ENCODE measurements at places on chromosomes 12 and 14.

GRCh38 chr12:80580254-80580653 is 127.2 kb upstream of the MYF6 start:
- no peak for DNase-seq

DNA sequence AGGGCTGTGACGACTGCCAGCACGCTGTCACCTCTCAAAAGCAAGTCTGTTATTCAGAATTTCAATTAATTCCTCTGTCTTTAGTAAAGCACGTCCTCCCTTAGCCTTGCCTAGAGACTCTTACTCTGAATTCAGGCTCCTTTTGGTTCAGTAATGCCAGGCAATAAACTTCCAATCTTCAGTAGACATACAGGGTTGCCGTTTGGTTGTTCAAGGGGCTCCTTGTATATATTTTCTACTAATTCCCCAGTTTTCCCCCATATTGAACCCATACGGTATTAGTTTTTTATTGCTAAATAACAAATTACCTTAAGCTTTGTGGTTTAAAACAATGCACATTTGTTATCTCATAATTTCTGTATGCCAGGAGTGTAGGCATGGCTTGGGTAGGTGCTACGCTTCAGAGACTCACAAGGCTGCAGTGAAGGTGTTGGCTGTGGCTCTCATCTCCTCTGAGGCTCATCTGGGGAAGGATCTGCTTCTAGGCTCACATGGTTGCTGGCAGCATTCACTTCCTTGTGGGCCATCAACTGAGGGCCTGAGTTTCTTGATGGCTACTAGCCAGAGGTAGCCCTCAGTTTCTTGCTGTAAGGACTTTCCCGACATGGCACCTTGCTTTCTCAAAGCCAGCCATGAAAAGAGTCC is 7.3 kb upstream of the CLECL1 start:
- DNase-seq = no peak

GRCh38 chr12:98022961-98023360 is 492.4 kb upstream of the TMPO start:
- no peak for DNase-seq

- no peak for DNase-seq
Measured at GRCh38 chr14:105247715-105248367, 492 bp upstream of the BTBD6 start.

- DNase-seq = no peak
Measured at GRCh38 chr12:114506651-114507050, 100.7 kb upstream of the TBX5 start.
